Hematopoietic multipotent progenitor cell (in vitro differentiated cells): ENCODE measurements at places on chromosomes 1 and 21.

- no peak for DNase-seq
Measured at GRCh38 chr1:6419804-6420453, at the start of gene HES2. HES2 (minus strand) TSS chr1:6419919; CDS start chr1:6419820, 99 bp downstream.

- DNase-seq, result no peak
Measured at GRCh38 chr1:16048573-16049189, 5.1 kb downstream of the CLCNKB start.

GRCh38 chr1:150560576-150561253 lies 11.5 kb downstream of the ADAMTSL4 start:
- DNase-seq, result peak; percentile 91

DNA sequence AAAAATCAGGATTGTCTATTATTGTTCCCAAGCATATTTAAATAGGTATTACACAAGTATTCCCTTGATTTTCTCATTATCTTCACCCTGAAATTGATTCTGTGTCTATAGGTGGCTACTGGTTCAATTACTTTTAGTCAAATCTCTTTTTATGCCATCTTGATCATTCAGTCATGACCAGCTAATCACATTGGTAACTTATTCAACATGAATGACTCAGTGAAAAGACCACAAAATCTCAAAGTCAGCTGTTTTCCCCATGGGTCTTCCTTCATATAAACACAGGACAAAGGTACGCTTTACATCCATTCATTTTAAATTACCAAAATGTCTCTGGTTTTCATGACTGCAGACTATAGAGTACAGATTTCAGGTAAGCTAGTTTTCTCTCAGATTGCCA lies 23.7 kb upstream of the NRIP1 start:
- no peak for DNase-seq

GRCh38 chr1:200805719-200806118 lies 67.0 kb downstream of the CAMSAP2 start:
- no peak for DNase-seq

- no peak for DNase-seq
Measured at GRCh38 chr1:182248721-182249120, 142.9 kb downstream of the GLUL start.

DNA sequence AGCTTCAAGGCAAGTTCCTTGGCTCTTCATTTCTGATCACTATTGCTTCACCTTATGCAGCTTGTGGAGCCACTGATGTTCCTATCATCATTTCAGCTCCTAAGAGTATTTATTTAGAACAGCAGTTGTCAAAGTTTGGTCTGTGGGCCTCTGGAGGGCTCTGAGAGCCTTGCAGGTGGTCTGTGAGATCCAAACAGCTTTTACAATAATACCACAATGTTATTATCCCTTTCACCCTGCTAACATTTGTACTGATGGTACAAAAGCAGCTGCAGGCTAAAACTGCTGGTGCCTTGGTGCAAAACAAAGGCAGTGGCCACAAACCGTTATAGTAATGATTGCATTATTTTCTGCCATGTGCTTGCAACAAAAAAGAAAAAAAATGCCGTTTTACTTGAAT lies 33.8 kb downstream of the PATJ start:
- DNase-seq, result no peak

DNA sequence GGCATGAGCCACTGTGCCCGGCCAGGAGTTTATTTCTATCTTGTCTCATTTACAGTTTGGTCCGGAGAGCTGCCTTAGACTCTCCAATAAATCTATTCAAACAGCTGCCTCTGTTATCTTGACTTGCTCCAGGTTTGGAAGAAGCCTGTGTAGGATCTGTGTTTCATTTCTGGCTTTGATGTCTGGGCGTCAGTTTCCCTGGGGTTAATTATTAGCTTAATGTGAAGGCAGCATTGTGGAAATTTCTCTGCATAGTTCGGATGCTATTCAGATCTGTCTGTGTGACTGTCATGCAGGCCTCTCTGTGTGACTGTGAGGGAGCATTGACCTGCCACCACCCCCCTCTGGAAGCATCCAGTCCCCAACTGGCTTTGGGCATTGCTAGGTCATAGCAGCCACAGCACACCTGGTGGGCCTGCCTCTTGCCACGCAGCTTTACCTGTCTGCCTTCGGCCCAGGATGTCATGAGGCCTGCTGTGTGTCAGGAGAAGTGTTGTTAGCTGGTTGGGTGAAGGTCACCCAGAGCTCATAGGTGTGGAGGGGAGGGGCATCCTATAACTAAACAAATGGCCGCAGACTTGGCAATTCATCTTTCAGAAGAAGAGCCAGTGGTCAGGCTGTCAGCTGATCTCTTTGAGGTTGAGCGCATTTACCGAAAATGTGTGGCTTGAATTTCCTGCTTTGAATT lies 9.8 kb downstream of the IFNGR2 start:
- no peak for DNase-seq

- no peak for DNase-seq
Measured at GRCh38 chr1:201224666-201225370, 34.2 kb downstream of the IGFN1 start.

DNA sequence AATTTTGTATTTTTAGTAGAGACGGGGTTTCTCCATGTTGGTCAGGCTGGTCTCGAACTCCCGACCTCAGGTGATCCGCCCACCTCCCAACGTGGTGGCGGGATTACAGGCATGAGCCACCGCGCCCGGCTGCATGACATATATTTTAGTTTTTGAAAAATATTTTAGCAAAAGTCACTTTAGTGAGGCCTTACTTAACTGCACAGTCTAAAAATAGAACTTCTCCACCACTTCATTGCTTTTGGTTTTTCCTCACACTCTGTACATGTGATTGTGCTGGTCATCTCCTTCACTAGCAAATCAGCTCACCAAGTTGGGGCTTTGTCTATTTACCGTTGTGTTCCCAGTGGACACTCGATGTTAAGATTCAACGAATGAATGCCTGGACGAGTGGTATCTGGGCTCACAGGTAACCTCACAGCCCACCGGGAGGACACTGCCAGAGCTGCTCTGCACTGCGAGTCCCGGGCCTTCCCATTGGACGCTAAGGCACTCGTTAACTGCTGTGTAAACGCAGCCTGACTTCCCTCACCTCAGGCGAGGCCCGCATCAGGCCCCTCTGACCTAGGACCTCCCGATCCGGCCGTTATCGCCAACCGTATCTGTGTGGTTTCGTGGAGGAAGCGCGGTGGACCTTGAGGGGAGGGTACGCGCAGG lies 14.0 kb upstream of the ZNF692 start:
- no peak for DNase-seq

DNA sequence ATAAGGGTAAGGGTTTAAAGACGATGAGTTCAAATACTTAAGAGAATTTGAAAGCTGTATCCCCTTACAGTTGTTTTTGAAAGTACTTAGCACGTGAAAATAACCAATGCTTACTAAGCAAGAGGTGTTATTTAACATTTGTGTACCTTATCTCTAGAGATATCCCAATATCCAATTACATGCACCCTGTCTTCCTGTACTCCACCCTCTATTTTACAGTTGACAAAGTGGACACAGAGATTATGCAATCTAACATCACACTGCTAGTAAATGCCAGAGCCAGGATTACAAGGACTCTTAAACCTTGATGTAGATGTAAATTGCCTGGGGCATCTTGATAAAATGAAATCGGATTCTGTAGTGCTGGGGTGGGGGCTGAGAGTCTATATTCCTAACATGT lies 72.0 kb downstream of the GDAP2 start:
- no peak for DNase-seq

DNA sequence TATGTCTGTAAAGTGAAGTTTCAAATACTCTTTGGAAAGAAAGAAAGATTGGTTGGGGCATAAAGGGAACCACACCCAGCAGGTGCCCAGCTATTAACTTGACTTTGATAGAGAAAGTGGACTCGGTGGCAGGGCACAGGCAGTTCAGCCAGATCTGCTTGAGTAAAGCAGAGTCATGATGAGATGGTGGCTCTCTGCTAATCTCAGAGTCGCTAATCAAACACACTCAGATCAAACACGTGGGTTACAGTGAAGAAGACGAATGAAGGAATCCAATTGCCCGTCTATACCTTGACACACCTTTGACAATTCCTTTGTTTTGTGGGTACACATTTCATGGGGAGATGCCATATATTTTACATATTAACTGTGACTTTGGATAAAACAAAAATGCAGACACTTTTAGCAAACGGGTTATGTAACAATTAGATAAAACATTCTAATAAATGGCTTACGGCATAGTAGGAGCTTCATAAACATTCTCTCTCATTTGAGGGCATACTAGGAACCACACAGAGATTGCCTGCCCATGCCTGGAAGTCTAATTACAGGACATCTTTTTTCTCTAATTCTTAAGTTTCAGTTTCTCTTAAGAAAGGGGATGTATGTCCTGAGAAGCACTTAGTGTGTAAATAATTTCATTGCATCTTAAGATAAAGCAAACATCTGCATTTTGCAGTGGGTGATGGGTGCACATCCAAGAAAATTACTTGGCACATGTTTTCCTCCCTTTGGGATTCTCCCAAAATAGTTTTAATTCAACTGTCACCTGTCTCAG lies 7.2 kb downstream of the CBR1 start:
- DNase-seq, result peak; percentile 26

GRCh38 chr1:243475966-243476365 lies 220.1 kb downstream of the SDCCAG8 start:
- no peak for DNase-seq

DNA sequence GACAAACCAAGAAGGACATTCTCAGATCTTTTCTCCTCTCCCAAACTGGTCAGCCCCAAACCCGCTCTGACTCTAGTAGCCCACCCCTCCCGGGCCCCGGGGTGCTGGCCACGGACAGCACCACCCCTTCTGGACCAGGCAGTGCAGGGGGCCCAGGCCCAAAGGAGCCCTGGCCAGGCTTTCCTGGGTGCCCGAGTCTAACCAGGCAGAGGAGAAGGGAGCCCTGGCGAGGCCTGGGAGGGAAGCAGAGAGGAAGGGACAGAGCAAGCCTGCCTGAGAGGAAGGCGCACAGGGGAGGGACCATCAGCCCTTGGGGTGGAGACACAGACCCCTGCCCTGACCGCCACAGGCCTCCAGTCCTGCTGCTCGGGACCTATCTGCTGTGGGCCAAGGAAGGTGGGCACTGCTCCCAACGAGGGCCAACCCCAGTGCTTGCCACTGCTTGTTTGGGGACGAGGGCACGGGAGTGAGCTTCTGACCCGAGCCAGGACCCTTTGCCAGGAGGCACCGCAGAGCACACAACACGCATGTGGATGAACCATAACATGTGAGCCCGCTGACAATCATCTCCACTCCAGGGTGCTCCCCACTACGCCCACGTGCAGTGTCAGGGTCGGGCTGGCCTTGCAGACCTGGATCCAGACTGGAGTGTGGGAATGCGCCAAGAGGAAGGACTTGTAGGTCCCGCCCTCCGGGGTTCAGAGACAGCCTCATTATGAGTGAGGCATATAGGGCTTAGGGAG lies 57.6 kb downstream of the KCNAB2 start:
- DNase-seq, result no peak
